Suprapubic skin (tissue), 4 donors: ENCODE measurements at places on chromosomes 7 and 10. TPM values are rescaled to one million over a fixed set of nuclear protein-coding genes. Genes with fewer than 3 reads are reported as not detected.

DNA sequence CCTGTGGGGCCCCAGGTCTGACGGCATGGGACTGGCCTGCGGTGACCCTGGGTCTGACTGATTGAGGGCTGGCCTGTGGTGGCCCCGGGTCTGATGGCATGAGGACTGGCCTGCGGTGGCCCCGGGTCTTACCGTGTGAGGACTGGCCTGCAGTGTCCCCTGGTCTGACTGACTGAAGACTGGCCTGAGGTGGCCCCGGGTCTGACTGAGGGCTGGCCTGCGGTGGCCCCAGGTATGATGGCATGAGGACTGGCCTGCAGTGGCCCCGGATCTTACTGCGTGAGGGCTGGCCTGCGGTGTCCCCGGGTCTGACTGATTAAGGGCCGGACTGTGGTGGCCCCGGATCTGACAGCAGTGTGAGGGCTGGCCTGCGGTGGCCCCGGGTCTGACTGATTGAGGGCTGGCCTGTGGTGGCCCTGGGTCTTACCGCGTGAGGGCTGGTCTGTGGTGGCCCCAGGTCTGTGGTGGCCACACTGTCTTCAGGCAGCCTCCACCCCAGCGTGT, 10.9 kb downstream of the JAKMIP3 start:
- H3K27ac ChIP-seq = no peak overlapping the region
- no peaks in the 10 kb centered on the region for H3K36me3 ChIP-seq
- H3K4me3 ChIP-seq = no peak overlapping the region
- H3K27me3 ChIP-seq = no peaks in the 10 kb centered on the region
- DNase-seq = peak; percentile 41

GRCh38 chr7:140972876-140973829, 41.6 kb downstream of the MRPS33 start:
- H3K4me3 ChIP-seq = no peak overlapping the region
- no peak for DNase-seq
- no peaks in the 10 kb centered on the region for H3K36me3 ChIP-seq
- no peak overlapping the region for H3K27ac ChIP-seq

DNA sequence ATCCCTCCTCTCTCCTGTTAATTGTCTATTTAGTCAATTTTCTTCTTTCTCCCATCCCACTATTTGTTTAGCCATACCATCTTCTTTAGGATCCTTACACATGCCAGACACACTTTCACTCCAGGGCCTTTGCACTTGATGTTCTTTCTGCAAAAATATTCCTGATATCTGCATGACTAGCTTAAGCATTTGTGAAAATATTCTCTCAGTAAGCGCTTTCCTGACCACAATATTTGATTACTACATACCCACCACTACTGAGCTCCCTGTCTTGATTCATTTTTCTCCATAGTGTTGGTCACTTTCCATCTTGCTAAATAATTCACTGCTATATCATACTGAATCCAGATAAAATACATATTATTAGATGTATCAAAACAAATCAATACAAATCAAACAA, 75.1 kb downstream of the SEMA3D start:
- no peaks in the 10 kb centered on the region for H3K36me3 ChIP-seq
- no peak overlapping the region for H3K27ac ChIP-seq
- H3K4me3 ChIP-seq = no peak overlapping the region

DNA sequence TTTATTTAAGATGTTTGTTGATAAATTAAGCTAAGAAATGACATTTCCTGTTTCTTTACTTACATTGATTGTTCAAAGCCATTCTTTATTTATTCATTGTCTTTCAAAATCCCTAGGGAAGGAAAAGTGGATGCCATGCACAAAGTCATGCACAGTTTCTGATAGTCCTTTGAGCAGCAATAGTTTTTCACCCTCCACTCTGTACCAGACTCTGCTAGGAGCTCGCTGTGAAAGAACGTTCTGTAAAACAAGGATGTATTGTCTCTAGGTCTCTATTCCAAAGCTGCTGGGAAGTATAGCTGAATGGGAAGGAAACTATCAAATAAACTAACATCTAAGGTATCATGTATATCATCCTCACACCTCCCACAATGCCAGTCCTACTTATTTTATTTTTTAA, 7.8 kb upstream of the NOC3L start:
- H3K27me3 ChIP-seq = peaks cover 12% of the 10 kb centered on the region
- no peak for DNase-seq
- no peaks in the 10 kb centered on the region for H3K4me1 ChIP-seq
- no peak overlapping the region for H3K4me3 ChIP-seq

The SLC29A4 gene
- total RNA-seq = 4.9 TPM
